ENCODE measurements at places on chromosomes 2 and 18.

- DNase-seq = no peak
These were observed 106.7 kb upstream of the NABP1 start for GRCh38 chr2:191571163-191571769.

- DNase-seq = no peak
These were observed 170.0 kb upstream of the CRIM1 start for GRCh38 chr2:36185624-36186023.

DNA sequence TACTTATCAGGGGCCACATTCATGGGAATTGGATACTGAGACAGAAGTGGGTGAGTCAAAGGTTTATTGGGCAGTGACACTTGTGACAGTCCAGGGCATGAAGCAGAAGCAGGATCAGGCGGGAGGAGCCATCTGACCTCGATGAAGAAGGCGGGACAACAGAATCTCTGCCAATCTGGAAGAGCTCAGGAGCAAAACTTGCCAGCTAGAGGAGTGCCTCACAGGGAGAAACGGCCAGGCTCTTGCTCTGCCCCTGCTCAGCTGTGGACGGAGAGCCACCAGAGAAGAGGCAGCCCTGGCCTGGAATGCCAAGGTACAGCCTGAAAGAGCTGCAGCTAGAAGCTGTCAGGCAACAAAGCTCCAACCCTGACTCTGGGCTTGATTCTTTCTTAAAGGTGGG, 16.9 kb downstream of the DAW1 start:
- DNase-seq = no peak

GRCh38 chr2:175676813-175677212, 325.3 kb downstream of the LNPK start:
- DNase-seq = no peak

DNA sequence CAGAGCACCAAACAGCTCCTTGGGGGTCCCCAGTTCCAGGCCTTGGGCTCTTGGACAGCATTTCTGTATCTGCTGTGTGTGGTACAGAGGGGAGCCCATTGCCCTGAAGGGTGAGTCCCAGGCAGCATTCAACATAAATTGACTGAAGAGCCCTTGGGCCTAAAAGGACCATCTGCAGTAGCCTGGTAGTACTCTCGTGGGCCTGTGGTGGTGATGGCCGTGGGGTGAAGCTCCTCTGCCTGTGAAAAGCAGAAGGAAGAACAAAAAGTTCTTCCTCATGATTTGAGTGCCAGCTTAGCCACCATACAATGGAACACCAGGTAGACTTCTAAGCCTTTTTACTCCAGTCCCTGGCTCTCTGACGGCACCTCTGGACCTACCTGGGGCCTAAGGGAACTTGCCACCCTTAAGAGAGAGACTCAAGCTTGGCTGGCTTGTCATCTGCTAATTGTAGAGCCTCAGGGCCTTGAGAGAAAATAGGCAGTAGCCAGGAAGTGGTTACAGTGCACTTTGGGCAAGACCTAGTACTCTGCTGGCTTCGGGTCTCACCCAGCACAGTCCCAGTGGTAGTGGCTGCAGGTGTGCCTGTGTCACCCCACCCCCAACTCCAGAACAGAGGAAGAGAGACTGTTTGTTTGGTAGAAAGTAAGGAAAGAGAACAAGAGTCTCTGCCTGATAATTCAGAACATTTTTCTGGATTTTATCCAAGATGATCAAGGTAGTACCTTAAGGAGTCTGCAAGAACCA, 84.6 kb upstream of the CERS6 start:
- no peak for DNase-seq

GRCh38 chr2:182616471-182617393, 99.3 kb upstream of the DNAJC10 start:
- no peak for DNase-seq

DNA sequence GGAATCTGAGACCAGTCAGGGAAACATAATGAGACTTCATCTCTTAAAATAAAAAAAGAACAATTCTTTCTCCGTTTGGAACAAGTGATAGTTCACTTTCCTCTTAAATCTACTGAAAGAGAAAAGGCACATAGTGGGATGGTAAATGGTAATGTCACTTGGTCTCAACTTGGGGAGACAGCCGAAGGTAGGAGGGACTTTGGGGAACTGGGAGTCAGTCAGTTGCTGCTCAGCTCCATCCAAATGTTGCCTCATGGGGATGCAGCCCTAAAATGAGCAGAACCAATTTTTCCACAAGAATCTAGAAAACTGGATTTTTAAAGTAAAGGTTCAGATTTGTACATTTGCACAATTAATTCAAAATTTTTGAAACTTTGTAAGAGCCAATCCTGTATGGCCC, 19.2 kb downstream of the RASGRP3 start:
- no peak for DNase-seq

DNA sequence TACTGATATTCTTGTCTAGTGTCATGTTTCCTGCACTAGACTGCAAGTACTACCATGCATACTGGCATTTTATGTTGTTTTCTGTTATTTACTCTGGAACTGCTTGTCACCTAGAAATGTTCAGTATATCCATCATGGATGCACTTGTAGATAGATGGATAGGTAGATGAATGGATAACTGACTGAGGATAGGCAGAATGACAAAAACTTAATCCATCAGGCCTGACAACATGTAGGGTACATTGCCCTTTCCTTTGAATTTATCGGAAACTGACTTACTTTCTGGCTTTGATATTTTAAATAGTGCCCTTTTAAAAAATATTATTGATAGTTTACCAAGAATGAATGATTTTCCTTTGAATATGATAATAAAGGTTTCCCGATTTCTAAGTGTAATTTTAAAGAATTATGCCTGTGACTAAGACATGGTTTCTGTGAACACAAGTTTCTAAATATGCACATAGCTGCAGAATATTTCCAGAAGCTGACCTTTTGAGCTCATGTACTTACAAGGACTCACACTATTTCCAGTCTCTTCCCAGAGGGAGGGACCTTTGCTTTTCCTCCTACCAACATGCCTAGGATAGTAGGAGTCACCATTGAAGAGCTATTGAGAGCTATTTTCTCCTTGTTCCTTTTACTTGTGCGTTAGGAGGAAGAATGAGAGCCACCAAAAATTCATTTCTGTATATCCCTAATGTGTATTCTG, 81.3 kb downstream of the ANKRD12 start:
- DNase-seq = no peak

DNA sequence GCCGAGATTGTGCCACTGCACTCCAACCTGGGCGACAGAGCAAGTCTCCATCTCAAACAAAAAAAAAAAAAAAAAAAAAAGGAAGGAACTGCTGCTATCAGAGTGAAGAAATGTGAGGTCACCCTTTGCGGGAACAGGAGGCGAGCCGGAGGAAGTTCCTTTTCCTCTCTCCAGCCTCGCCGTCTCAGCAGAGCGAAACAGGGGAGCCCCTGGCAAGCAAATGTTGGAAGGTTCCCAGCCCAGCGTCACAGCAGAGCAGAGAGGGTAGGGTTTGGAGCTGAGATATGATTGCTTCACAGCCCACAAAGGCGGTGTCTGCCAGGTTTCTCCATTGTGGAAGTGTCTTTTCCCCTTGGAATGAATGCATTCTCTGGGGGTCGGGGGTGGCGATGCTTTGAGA, 28.5 kb downstream of the SLC20A1 start:
- DNase-seq = no peak

GRCh38 chr2:179233626-179234430, 30.8 kb downstream of the SESTD1 start:
- DNase-seq = no peak

GRCh38 chr2:168326572-168326971, 79.2 kb upstream of the STK39 start:
- DNase-seq = no peak

DNA sequence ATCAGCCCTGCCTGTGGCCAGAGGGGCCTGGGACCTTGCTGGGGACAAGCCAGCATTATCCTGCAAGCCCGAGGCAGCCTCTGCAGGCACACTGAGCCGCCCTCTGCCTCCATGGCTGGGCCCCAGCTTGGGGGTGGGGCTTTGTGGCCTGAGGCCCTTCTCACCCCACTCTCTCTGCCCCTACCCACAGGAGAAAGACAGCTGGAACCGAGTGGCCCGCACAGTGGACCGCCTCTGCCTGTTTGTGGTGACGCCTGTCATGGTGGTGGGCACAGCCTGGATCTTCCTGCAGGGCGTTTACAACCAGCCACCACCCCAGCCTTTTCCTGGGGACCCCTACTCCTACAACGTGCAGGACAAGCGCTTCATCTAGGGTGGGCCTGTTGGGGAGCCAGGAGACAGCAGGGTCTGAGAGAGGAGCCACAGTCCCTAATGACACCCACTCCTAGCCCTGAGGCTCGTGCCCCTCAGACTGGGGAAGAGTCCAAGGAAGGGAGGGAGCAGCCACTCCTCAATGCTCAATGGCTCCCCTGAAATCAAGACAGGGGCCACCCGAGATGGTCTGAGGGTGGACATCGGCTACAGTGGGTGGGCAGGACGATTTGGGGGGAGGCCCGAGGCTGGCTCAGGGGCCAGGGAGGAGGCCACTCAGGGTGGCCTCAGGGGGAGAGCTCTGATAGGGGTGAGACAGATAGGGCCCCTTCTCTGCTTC, 4.4 kb upstream of the CHRNG start:
- DNase-seq = no peak

DNA sequence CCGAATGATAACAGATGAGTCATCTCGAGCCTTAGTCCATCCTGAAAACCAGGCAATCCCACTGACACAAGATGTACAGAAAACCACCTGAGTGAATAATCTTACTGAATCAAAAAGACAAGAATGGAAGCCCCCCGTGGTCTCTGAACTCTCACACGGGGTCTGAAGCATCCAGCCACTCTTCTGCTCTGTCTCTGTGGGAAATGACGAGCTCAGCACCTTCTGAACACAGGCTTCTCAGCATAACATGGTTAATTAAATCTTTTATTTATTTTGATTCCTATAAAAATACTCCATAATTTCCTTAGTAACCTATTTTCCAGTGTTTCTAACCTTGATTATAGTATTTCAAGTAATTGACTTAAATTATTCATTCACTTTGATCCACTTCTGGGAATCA, 203.7 kb downstream of the TMEM163 start:
- DNase-seq = no peak

DNA sequence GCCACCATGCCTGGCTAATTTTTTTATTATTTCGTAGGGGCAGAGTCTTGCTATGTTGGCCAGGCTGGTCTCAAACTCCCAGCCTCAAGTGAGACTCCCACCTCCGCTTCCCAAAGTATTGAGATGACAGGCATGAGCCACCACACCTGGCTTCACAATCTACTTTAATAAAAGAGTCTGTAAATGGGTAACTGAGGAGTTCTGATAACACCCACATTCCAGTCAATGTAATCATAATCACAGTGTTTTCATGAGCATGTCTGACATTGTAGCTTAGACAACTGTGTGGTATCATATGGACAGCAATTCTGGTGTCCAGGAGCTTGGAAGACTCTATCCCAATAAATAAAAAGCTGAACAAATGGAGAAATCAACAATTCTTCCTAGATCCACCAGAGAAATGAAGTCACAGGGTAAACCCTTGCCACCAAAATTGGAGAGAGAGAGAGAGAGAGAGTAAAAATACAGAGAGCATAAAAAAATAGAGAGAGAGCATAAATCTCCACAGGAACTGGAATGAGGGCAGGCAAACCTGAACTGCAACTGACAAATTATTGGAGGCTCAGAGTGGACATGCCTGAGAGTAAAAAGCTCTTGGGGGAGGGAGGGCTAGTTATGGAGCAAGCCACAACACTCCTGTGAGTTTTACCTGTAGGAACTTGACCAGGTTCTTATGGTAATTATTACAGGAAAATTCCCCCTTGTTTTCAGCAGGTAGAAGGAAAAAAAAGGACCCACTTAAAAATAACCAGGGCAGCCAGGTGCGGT, 12.4 kb upstream of the NBEAL1 start:
- no peak for DNase-seq

DNA sequence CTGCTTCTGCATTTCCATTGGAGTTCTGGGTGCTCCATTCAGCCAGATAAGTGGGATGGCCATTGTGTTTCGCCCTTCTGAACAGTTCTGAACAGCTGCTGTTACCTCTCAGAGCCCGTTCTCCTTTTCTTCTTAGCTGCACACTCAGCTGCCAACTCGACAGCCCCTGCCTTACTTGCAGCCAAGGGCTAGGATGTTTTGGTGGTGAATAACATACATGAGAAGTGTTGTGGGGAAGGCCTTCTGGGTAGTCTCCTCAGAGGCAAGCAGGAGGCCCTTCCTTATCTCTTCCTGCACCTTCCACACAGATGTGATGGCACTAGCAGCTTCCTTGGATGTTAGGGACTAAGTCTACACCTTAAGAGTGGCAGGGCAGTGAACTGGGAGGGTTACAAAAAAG, 138.4 kb upstream of the NOSTRIN start:
- DNase-seq = no peak

DNA sequence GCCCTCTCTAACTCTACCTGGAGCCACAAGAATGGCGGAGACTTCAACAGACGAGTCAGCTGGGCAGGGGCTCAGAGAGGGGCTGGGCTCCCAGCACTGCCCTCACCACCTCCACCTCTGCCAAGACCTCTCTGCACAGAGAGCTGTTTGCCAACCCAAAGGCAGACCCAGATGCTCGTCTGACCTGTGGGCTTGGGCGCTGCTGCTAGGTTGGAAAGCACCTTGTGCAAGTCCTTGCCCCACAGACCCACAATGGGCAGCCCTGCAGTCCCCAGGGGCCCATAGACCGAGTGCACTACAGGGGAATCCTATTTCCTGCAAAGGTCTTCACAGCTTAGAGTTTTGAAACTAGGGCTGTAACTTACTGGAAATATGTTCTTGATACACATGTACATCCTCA, 13.3 kb downstream of the ACKR3 start:
- DNase-seq = no peak

DNA sequence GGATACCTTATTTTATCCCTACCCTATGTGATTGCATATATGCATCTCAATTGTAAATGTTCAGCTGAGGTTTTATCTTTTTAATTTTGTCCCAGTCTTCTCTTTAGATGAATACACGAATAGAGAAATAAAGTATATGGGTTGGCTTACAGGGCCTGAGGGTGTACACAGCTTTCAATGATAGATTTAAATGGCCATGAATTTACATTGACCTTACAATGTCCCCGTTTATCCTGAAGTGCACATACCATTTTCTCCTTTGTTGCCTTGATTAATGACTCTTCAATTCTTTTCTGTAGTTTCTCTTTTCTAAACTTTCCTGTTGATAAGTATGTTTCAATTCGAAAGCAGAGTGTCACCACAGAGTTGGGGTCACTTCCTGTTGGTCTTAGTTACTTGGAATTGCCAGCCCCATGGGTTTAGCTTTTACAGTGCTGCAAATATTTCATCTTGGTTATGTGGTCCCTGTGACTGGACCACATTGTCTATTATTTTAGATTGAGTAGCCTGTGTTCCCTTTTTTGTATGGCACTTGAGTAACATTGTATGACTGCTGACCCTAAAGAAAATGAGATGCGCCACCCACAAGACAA, 1616.3 kb upstream of the ACVR2A start:
- no peak for DNase-seq

All from SHP77 treated with DMSO at 0.1 percent for 48 hours (cell line).